ENCODE measurements at places on chromosomes 4 and X.

DNA sequence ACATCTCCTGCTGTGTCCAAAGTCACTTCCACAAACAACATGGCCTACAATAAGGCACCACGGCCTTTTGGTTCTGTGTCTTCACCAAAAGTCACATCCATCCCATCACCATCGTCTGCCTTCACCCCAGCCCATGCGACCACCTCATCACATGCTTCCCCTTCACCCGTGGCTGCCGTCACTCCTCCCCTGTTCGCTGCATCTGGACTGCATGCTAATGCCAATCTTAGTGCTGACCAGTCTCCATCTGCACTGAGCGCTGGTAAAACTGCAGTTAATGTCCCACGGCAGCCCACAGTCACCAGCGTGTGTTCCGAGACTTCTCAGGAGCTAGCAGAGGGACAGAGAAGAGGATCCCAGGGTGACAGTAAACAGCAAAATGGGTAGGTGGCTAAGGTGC lies 123.9 kb downstream of the PDLIM5 start:
- no peak for DNase-seq

DNA sequence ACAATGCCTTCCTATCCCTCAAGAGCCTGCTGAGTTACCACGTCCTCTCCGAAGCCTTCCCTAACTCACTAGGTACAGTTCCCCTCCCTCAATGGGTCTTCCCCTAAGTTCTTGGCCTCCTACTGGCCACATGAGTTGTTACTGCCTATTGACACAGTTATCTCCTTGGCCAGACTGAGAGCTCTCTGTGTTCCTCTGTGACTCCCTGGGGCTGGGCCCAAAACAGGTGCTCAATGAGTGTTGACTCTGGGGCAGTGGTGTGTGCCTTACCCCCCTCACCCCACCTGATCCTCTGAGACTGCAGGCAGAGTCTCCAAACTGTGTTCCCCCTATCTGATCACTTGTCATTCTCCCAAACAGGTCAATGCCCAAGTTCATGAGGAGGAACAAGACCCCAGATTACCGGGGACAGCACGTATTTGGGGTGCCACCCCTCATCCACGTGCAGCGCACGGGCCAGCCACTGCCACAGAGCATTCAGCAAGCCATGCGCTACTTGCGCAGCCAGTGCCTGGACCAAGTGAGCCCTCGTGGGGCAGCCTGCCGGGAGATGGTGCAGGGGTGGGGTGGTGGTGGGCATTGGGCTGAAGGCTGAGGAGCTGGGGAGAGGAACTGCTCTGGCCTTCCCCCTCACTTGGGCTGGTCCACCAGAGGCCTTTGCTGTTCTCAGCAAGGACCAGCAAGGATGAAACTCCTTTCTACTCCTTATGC lies 72.6 kb downstream of the STARD8 start:
- DNase-seq, result no peak

GRCh38 chr4:22235698-22236097 lies 280.2 kb downstream of the ADGRA3 start:
- DNase-seq, result no peak

GRCh38 chr4:140790171-140790570 lies 34.0 kb upstream of the TBC1D9 start:
- no peak for DNase-seq

- no peak for DNase-seq
These were observed 127.8 kb downstream of the PHKA2 start for GRCh38 chrX:18855919-18856644.

GRCh38 chr4:25290490-25291067 lies 22.0 kb upstream of the ZCCHC4 start:
- no peak for DNase-seq

DNA sequence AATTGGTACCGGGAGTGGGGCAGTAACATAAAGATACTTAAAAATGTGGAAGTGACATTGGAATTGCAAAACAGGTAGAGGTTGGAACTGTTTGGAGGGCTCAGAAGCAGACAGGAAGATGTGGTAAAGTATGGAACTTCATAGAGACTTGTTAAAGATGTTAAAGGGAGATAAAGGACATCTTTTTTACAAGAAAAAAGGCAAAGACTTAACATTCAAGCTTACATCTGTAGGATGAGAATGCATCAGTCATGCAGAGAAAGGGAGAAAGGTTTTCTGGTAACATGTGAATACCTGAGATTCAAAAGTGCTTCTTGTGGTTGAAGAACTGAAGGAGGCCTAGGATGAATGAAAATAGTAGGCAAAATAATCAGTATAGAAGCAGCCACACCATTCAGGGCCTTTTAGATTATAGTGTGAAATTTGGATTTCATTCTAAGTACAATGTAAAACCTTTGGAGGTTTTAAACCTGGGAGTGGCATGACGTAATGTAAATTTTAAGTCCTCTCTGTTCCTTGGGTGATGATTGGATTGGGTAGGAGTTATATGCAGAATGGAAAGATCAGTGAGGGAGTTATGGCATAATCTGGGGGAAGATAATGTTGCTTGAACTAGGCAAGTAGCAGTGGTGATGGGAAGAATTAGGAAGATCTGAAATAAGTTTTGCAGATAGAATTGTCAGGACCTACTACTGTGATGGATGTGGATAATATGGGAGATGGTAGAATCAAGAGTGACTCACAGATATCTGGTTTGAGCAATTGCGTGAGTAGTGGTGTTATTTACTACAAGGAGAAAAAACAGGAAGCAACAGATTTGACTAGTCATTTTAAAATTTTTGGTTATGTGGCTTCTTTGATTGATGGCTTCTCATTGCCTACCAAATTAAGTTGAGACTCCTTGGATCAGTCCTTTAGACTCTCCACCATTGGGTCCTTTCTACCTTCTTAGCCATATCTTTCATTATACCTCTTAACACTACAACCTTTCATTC lies 138.7 kb downstream of the VSIG4 start:
- no peak for DNase-seq

GRCh38 chr4:153028535-153028934 lies 92.4 kb downstream of the FHDC1 start:
- no peak for DNase-seq

- DNase-seq, result peak; percentile 93
These were observed at the start of gene AADAT for GRCh38 chr4:170089668-170090351. Gene AADAT, minus strand, starts transcription at chr4:170089956. Its CDS starts 266 bp downstream, at chr4:170089690.

DNA sequence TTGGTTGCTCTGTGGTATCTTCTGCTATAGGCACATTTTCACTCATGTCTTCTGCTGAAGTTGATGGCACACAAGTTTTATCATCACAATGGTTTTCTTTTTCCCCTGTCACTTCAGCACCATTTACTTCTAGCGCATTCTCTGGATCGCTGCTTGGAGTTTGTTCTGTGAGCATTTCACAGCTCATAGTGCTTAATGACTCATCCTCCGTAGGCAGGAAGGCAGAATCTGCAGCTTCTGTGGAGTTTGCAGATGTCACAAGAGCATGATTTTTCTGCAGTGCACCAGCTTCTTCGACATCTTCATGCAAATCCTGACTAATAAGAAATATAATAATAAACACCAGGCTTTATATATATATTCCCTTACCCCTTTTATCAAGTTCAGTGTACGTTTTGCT lies 83.6 kb downstream of the CHM start:
- peak; percentile 65 for DNase-seq

DNA sequence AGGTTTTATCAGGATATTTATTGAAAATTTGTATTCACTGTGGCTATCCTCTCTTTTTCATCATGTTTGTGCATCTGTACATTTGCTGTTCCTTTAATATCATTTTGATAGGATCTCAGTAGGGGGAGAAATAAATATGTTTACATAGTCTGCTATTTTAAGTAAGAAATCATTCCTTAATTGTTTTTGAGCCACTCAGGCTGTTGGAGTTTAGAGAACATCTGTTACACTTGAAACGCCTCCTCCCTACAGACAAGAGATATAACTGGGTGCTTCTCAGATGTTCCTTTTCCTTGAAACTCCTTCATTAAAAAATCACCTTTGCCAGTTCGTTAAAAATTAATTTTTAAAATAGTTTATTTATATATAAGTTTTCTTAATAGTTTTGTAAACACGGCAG lies 59.4 kb downstream of the QRFPR start:
- DNase-seq, result no peak

GRCh38 chr4:74218201-74218600 lies 60.3 kb downstream of the MTHFD2L start:
- DNase-seq, result no peak

DNA sequence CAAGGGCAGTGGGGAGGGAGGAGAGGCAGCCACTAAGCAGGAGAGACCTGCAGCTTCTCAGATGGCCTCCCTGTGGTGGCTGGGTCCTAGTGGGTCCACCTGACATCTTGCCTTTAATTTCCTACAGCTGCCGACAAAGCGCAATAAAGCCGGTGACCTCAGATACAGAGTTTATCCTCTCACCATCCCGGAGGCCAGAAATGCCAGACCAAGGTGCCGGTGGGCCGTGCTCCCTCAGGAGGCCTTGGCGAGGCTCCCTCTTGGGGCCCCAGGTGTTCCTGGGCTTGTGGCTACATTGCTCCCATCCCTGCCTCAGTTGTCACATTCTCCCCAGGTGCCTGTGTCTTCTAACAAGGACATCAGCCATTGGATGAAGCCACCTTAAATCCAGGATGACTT lies 103.0 kb downstream of the ADRA2C start:
- no peak for DNase-seq

GRCh38 chr4:39335566-39335965 lies 30.6 kb downstream of the RFC1 start:
- DNase-seq, result no peak

GRCh38 chr4:94660614-94661013 lies 97.1 kb upstream of the BMPR1B start:
- no peak for DNase-seq

- DNase-seq, result no peak
These were observed 140.3 kb upstream of the SMAD1 start for GRCh38 chr4:145341381-145341780.

DNA sequence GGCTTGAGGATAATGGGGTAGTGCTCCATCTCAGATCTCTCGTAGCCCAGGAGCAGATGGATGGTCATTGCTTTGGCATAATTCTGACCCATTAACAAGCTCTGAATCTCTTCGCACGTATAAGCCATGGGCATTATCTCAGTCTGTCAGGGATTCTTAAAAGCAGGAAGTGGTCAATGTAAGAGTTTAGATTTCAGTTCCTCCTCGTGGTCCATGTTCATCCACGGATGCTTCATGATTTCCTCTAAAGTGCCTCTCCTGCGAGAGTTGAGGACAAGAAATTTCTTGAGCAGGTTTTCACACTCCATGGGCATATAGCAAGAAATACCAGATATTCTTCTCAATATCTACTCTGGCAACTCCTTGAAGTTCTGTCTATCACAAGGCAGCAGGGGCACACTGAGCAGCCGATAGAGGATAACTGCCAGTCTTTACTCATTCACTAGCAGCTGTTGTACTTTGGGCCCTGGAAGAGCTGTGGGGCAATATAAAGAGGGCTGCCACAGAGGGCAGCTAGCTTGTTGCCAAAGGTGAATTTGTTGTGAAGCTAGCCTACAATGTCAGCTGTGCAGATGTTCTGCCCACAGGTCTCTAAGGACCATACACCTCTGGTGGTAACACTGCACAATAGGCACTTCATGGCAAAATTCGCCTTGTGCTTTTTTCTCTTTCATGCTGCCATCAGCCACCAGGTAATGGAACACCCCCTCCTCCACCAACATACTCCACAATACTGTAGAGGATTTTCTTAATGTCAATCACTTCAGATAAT lies 52.0 kb upstream of the WDR17 start:
- no peak for DNase-seq

DNA sequence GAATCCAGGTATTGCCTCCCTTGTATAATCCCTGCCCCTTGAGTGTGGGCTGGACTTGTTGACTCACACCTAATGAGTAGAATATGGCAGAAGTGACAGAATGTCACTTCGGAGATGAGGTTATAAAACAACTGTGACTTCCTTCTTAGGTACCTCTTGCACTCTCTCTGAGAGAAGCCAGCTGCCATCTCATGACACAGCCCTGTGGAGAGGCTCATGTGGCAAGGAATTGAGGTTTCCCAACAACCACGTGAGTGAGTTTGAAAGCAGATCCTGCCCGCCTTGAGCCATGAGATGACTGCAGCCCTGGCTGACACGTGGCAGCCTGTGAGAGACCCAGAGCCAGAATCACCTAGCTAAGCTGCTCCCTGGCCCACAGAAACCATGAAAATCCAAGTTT lies 13.5 kb downstream of the ASB11 start:
- peak; percentile 23 for DNase-seq

GRCh38 chr4:94453391-94453963 lies 1.7 kb downstream of the PDLIM5 start:
- no peak for DNase-seq

GRCh38 chrX:17656556-17656955 lies 80.7 kb upstream of the SCML1 start:
- DNase-seq, result no peak

DNA sequence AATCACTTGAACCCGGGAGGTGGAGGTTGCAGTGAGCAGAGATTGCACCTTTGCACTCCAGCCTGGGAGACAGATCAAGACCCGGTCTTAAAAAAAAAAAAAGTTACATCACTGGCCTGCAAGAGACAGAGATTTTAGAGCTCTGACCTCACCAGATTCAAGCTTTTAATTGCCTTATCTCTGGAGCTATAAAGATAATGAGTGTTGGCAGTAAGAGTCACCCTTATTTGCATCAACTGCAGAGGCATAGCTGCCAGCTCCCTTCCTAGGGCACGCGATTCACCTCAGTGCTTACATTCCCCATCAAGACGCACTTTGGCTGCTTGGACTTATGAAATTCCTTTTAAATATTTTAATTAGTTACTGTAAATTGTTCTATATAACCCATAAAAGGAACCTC lies 12.5 kb upstream of the SPATA4 start:
- DNase-seq, result no peak

DNA sequence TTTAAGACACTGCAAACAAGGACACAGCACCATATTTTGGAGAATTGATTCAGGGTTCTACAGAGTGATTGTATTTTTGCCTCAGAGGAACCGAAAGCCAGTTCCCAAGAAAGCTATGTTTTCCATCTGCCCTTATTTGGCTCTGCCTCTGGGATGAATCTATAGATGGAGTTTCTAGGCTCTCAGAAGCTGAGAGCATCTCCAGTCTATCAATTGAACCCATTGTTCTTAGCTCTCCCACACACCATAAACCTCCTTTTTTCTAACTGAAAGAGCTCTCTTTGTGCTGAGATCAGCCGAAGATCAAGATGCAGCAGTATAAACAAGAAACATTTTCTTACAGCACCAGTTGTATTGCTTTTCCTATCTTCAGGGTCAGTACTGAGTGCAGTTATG lies 16.9 kb downstream of the PLP1 start:
- no peak for DNase-seq

DNA sequence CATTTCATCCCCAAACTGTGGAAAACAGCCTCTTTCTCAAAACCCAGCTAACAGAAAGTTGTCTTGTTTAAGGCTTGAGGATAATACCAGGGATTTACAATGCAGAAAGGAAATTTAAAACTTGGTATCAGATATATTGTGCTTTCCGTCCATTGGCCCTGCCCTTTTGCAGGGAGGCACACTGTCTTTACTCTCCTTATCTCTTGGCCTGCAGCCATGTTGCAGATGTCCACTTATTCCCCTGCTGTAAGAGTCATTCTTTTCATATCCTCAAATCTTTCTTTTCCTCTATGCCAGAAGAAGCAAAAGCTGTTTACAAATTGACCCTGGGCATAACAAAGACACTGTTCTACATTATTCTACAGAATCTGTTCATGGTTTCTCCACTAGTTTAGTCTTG lies 75.6 kb upstream of the DYNLT3 start:
- DNase-seq, result no peak

- no peak for DNase-seq
These were observed 53.3 kb downstream of the CAMK2D start for GRCh38 chr4:113708250-113708649.

- no peak for DNase-seq
These were observed 6.0 kb downstream of the SEL1L3 start for GRCh38 chr4:25856756-25857155.

- no peak for DNase-seq
These were observed 19.9 kb downstream of the MRFAP1 start for GRCh38 chr4:6660430-6660829.

All from AG08396 (cell line).